ENCODE measurements at places on chromosomes 11 and 22.

- no peak for DNase-seq
Measured at GRCh38 chr11:92837595-92837994, 131.9 kb upstream of the MTNR1B start.

- DNase-seq: no peak
Measured at GRCh38 chr11:1947592-1948237, 583 bp downstream of the MRPL23 start.

DNA sequence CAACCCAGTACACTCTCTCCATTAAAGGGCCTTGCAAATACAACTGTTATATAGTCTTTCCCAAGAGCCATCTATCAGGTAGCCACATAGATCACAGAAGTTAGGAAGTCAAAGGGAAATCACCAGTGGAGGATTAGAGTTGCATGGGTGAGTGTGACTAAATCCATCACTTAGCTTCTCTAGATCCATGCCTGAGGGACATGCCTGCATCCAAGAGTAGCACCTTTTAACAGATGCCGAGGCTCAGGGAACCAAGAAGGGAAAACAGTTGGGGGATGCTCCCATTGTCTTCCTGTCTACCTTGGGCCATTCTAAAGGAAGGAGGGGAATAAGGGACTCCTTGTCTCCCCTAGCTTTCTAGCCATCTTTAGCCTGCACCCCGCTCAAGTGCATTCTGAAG is 77.9 kb downstream of the XRRA1 start:
- DNase-seq: no peak

DNA sequence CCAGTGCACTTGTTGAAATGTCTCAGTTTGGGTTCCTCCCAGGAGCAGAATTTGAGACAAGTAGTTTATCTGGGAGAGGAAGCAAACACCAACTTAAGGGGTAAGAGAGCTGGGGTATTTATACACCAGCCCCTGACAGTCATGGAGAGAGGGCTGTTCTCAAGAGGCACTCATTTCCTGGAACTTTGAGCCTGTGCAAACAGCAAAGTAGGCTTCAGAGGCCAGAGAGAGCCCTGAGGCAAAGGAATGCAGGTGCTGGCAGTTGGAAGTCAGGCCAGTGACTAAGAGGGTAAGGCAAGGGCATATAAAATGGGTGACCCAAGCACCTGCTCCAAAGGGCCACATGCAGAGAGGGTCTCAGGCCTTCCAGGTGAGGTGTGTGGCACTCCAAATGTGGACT is 16.1 kb downstream of the MS4A18 start:
- no peak for DNase-seq

DNA sequence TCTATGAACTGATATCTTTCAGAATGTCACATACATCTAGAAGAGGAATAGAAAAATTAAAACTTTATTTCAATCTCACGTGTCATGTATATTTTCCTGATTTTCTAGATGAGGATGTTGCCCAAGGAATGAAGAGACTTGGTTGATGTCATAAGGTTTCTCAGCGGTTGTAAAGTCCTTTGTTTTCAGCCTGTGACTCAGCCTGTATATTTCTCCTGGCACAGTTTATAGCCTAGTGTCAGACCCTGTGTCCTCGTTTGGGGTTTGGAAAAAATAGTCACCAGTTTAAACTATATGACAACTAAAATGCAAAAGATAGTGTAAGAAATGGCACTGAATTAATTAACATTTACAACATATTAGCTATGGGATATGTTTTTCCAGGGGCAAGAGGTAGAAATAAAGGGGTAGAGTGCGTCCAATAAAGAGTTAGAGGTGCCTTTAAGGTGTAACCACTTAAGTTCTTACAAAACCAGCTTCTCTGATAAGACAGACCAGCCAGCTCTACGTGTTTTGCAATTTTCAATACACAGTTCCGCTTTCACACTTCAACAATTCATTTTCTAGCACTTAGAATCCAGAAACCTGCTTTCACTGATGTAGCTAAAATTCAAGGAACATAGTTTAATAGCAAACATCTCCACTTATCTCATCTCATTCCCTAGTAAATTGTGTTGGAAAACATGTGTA is 1432.6 kb upstream of the TENM4 start:
- DNase-seq: no peak

- no peak for DNase-seq
Measured at GRCh38 chr11:126861796-126862459, 138.6 kb downstream of the KIRREL3 start.

- DNase-seq: no peak
Measured at GRCh38 chr11:59175091-59175501, 3.2 kb downstream of the DTX4 start.

DNA sequence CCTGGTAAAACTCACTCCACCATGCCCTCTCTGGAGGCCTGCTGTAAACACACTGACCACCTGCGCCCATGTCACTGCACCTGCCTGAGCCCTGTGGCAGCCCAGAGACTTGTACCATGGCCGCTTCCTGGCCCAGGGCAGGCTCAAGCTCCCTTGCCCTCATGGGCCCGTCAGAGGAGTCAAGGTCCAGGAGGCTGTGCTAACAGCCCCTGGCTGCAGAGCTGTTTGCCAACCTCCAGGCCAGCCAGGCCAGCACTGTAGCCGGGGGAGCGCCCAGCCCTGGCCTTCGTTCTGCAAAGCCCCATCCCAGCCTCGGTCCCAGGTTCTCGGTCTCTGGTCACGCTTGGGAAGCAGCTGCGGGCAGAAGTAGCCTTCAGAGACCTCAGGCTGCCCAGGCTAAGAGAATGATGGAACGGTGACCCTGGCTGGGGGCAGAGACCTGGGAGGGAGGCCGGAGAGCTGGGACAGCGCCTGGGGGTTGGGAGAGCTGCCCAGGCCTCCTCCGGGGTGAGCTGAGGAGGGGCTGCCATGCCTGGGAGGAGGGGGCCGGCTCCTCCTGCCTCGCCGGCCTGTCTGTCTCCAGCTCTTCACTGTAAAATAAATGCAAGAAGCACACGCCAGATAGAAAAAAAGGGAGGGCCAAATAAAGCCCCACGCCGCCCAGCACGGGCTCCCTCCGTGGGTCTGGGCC is 11.9 kb upstream of the TCF20 start:
- no peak for DNase-seq

DNA sequence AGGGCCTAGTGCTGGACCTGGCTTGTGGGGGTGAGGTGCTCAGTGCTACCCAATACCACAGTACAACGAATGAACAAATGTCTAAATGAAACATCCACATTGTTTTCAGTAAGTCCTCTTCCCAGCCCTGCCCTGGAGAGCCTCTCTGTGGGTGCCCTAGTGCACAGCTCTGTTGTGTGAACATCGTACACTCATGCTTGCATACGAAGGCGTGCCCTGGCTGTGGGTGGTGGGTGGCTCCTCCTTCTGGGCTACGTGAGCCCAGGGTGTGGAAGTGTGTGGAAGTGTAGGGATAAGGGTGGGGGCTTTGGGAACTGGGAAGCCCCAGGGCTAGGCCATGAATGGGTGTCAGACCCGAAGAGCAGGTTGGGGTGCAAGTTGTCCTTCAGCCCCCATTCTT is 592 bp upstream of the NLRX1 start:
- no peak for DNase-seq

GRCh38 chr11:119680541-119681360 is 48.2 kb downstream of the NECTIN1 start:
- no peak for DNase-seq

- no peak for DNase-seq
Measured at GRCh38 chr22:42280140-42280539, 9.7 kb upstream of the TCF20 start.

DNA sequence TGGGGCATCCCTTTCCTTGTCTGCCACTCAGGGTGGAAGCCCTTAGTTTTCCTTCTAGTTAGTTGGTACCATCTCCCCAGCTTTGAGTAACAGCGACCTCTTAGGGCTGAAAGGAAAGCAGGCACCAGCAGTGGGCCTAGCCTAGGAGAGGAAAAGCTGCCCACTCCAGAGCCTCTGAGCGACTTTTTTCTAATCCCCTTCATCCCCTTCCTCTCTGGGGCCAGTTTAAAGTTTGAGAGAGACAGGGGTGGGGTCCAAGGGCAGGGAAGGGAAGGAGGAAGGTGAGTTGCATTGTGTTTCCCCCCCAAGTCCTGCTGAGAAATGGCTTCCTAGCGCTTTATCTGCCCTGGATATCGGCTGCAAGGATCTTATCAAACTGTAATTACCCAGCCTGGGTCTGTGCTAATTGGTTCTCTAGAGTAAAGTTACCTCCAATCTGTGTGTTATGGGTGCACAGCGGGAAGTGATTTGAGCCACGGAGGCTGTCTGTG is 573.9 kb upstream of the CADM1 start:
- DNase-seq: no peak

DNA sequence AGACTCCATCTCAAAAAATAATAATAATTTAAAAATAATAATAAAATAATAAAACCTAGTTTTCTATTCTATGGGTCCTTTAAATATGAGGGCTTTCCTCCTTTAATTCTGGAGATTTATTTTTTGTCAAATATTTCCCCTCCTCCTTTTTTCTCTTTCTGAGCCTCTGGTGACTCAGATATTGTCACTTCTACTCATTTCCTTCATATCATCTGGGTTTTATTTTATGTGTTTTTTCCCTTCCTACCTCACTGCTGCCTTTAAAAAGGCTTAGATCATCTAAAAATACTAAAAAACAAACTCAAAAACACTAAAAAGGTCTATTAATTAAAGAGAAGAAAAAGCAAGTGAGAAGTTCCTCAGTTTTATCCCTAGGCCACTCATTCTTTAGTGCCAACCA is 138.9 kb downstream of the SPON1 start:
- no peak for DNase-seq

- no peak for DNase-seq
Measured at GRCh38 chr11:114169321-114169749, 109.8 kb downstream of the ZBTB16 start.

GRCh38 chr11:33539751-33540150 is 160.9 kb downstream of the C11orf91 start:
- no peak for DNase-seq

DNA sequence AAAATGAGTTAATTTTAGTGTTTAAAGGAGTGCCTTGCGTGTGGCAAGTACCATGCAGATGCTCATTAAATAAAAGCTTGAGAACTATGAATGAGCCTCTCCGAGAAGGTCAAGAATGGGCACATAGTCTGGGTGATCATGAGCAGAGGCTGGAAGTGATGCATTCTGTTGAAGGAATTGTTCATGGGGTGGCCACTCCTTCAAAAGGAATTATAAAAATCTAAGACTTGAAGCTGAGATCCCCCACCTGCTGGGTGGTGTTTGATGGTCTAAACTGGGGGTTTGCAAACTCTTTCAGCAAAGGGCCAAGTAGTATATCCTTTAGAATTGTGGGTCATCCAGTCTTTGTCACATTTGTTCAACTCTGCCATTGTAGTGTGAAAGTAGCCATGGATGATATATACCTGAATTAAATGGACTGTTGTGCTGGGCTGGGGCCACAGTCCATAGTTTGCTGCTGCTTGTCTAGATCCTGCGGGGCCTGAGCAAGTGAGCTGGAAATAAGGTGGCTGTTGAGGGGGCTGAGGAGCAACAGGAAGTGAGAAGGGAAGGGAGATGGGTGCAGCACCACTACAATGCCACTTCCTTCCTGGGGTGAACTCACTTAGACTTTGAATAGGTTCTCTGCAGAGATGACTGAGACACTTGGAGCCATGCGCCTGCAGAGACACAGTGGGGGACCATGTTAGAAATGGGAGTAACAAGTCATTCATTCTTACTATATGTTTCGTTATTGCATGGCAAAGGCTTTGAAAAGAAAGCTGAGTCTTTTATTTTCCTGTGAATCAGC is 179.0 kb downstream of the SNX19 start:
- no peak for DNase-seq

DNA sequence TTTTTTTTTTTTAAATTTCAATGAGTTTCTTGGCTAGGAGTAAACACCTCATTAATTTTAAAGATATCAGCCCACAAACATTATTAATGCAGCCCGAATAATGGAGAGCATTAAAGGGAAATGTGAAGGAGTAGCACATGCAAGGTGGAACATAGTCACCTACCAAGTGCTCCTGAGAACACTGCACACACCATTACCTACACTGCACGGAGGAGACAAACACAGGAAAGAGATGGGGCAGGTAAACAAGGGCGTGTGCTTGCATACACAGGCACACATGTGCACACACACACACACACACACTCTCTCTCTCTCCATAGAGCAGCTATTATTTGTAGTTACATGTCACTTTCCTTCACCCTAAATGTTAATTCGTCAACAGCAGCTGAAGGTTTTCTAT is 30.2 kb downstream of the HTR3B start:
- no peak for DNase-seq

- no peak for DNase-seq
Measured at GRCh38 chr11:6655790-6656583, at the start of gene DCHS1. DCHS1 (minus strand) TSS chr11:6655809; CDS start chr11:6641613, 14,196 bp downstream.

DNA sequence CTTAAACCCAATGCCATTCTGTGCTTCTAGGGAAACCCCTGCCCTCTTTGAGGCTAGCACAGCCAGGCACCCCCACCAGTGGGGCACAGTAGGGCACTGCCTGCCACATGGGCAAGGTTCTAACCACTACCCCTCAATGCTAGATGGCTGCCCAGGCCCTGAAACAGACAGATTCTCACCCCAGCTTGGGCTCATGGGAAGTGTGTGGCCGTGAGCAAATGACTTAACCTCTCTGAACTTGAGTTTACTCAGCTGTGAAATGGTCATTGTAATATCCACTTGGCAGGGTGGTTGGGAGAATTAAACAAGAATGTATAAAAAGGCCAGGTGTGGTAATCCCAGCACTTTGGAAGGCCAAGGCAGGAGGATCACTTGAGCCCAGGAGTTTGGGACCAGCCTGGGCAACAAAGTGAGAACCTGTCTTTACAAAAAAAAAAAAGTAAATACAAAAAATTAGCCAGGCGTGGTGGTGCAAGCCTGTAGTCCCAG is 22.4 kb downstream of the C22orf23 start:
- DNase-seq: no peak
